Hypothalamus (tissue), 51 donors: ENCODE measurements at places on chromosomes 12 and 14.

GRCh38 chr12:48542300-48542928, 17.0 kb downstream of the OR8S1 start:
- no peak for DNase-seq

DNA sequence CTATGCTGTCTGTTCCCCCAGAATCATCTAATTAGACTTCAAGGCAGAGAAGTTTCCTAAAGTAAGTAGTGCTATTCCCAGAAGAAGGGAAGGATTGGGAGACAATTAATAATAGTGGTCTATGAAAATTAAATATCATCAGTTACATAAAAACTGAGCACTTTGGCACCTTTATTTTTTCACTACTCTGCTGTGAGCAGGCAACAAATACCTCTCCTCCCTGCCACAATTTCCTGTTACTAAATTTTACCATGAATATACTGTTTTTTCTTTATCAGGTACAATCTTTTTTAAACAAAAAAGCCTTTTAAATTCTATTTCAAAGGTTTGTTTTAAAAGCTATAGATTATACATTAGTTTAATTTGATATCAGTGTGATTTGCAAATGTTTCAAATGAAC, 29.4 kb upstream of the KRAS start:
- DNase-seq, result no peak

GRCh38 chr12:65856521-65856920, 32.2 kb downstream of the HMGA2 start:
- no peak for DNase-seq

DNA sequence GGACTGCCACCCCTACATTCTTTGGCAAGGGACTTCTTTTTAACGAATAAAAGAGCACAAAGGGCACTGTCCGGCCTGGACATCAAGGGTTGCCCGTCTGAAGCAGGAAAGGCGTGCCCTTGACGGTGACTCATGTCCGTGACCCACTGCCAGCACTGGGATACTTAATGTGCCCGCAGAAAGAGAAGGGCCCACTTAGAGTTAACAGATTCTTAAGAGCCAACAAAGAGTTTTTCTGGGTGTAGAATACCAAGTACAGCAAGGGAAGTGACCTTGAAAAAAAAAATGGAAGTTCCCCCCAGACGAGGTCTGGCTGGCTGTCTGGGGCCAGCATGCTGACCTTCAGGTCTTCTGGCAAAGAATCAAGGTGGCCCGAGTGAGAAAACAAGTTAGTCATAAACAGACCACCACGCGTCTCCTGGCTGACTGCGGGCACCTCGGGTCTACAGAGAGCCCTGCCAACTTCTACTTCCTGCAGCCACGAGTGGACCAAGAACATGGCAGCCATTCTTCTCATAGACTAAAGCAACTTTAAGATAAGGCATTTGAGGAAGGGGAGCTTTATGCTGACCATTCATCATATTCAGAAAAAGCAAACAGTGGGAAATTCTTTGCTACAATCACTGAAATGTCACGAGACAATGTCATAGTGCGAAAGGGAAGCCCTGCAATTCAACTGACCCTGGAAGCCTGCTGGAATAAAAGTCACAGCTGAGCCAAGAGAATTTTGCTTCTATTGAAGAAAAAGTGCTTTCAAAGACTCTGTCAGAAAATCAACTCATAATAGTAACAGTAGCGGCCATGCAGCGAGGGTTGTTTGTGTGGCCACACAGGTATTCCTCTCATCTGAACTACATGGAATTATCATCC, 10.5 kb upstream of the SELPLG start:
- DNase-seq, result peak; percentile 44

DNA sequence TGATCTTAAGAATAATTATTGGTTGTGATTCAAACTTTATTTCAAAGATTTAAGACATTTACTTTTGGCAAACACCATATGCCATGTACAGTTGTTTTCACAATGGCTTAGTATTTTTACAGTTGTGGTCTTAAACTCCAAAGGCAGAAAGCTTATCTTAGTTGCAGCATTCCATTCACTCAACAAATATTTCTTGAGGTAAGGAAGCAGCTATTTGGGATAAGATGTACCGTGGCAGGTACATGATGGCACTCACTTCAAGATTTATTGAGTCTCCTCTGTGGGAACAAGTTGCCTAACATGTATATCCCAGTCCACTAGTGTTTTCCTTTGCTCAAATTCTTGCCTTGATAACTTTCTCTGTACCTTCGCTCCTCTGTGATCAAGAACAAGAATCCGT, 8.0 kb upstream of the MON2 start:
- no peak for DNase-seq

GRCh38 chr14:104681689-104682074, 7.7 kb upstream of the INF2 start:
- no peak for DNase-seq

DNA sequence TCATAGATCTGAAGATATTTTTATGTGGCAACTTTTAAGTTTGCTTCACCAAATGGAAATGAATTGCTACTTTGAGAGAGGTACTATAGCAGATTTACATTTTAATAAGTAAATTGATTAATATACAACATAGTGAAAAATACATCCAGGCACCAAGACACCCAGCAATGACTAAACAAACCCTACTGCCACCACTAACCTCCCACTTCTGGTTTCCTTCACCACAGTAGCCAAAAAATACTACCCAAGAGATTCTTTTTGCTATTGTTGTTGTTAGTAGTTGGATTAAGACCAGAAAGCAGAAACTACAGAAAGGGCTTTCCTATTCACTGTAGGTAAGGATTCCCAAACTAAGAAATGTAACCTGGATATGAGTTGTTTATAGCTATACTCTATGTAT, 54.1 kb downstream of the COCH start:
- DNase-seq, result no peak

DNA sequence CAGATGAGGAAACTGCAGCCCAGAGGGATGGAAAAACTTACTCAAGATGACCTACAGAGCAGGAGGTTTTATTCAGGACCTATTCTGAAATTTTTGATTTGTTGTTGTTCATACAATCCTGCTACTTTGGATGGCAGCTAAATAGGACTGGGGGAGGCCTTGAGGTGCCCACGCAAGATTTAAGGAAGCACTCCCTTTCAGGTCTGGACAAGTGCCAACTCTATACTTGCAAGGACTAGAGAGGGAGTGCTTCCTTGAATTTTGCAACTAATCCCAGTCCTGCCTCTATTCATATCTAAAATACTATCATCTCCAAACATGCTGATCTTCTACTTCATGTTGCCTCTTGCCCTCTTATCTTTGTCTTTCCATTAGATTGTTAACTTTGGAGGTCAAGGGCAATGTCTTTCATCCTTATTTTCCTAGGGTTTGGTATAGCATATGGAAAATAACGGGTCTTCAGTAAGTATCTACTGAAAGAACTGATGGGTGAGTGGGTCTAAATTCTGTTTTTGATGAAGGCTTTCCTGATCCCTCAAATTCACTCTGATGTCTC, 28.6 kb upstream of the PPM1H start:
- DNase-seq, result no peak

GRCh38 chr14:96341323-96341722, 21.8 kb downstream of the ATG2B start:
- no peak for DNase-seq

DNA sequence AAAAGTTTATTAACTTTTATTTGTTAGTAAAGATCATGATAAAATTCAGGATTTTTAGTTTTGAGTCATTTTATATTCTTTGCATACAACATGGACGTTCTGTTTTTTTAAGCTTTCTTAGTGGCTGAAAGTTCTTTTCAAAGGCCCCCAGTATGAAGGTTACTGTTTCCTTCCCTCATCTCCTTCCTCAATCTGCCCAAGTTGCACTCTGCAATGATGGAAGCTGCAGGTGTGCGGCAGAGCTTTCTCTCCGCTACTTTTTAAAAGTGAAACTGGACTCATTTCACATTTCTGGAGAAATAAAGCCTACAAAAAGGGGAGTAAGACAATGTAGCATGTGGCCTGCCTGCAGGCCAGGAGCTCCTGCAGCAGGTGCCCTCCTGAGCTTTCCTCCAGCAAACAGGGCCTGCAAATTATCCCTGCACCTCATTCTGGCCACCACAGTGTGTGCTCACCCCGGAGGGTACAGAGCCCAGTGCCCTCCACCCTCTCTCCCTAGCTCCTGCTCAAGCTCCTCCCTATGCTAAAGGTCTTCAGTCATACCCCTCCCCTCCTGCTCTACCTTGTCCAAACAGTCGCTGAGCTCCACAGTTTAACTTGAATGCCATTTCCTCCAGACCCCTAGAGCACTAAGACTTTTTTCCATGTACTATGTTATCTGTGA, 78.9 kb downstream of the SETD3 start:
- DNase-seq, result no peak

DNA sequence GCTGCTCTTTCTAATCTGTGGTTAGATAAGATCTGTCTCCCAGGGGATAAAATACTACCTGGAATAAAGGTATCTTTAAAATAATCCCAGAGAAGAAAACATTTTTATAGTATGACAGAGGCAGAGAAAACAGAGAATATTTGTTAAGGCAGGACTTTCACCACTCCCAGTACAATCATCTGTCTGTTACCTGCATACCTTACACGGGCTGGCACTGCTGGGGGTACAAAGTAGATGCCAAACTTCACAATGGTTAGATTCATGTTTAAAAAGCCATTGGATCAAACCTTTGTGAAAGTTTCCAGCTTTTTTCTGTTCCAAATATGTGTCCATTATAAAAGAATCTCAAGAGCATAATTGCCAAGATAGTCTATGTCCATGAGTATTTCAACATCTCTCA, 273.6 kb upstream of the BTG1 start:
- no peak for DNase-seq

- DNase-seq, result no peak
Measured at GRCh38 chr12:49255857-49256637, 8.8 kb upstream of the TUBA1C start.

GRCh38 chr14:69002069-69002468, 23.0 kb upstream of the ACTN1 start:
- DNase-seq, result no peak

- no peak for DNase-seq
Measured at GRCh38 chr12:79058342-79058741, 193.8 kb downstream of the SYT1 start.

DNA sequence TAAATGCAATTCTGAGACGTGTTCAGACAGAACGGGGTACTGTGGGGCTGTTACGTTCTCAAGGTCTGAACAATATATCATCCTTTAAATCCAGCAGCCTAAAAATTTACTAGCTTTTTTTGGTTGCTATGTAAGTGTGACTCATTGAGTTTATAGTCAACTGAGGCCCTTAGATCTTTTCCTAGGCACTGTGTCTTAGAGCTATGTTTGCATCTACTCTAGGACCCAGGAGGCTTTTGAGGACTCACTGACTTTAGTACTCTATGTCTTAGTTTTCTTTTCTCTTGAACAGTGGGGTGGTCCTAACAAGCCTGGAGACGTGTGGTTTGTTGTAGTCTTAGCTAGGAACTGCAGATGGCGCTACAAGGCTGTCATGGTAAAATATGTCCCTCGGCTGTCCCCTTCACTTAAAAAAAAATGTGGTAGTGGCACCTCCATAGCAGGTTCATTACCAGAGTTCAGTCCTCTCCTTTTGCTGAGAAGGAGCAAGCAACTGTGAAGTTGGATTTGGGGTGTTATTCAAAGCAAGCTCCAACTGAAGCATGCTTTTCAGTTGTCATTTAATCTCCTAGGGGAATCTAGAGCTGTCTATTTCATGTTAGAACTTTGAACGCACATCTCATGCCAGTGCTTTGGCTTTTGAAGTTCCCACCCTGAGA, 8.7 kb upstream of the SPATS2 start:
- no peak for DNase-seq

GRCh38 chr12:106118-106591, 39.6 kb downstream of the IQSEC3 start:
- no peak for DNase-seq

GRCh38 chr12:82359115-82359478, 768 bp downstream of the METTL25 start:
- DNase-seq, result peak; percentile 14

DNA sequence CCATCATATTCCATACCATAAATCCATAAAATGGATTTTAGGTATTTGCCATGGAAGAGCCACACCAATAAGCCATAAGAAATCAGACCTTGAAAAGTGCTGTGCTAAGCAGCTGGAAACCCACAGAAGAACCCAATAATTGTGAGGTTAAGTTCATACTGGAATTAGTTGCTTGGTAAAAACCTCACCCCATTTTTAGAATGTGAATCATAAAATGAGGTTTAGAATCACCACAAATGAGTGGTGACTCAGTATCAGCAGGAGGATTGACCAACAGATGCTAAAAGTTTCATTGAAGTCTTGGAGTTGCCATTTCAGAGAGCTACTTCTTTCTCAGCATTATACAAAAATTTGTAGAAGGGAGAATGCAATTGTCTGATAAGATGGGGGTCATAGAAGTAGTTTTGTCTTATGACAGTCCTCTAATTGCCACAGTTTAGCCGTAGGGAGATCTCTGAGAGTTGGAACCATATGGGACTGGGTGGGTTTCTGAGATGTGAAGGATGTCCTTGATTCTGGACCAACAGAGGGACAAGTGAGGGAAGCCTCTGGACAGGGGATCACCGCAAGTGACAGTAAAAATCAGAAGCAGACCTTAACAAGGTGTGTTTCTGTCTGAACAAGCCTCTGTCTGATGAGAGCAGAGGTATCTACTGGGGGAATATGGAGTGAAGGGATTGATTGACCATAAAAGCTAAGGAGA, 1.4 kb upstream of the STON2 start:
- DNase-seq, result no peak

DNA sequence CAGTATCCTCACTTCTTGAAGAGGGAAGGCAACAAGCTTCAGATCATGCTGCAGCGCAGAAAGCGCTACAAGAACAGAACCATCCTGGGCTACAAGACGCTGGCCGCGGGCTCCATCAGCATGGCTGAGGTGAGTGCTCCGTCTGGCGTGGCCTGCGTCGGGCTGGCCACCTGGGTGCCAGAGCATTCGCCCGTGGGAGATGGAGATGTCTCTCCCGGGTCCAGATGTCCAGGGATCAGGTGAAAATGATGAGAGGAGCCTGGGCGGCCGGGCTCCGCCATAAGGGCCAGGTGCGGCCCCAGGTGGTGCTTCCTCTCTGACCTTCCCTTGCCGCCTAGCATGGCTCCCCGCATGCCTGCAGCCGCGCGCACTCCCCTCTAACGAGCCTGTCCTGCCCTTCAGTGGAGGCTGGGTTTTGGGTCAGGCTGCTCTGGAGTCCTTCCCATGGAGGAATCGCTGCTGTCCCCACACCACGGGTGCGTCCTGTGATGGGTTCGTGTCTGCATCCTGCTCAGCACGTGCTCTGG, 40.6 kb downstream of the PACS2 start:
- DNase-seq, result no peak

- DNase-seq, result no peak
Measured at GRCh38 chr12:100189636-100190394, 10.8 kb upstream of the ACTR6 start.

DNA sequence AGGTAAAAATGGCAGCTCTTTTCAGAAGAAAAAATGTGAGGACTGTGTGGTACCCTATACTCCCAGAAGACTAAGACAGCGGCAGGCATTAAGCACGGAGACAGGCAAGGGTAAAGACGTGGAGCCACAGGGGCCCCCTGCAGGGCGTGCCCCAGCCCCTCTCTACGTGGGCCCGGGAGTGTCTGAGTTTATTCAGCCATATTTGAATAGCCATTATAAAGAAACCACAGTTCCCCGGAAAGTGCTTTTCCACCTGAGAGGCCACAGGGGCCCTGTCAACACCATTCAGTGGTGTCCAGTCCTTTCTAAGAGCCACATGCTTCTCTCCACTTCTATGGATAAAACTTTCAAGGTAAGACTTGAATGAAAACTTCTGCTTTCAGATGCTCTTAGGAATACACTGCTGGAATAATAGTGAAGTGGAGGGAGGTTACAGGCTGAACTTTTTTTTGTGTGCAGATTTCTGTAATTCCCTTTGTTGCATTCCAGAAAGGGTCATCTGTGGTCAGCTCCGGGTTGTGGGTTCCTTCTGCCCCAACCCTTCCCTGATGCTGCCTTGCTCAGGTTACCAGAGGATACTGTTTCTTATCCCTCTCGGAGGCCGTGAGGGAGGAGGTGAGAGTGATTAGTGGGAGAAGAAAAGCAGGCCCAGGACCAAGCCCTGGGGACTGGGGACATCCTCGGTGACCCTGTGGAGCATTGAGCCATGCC, 58.4 kb downstream of the SLC25A47 start:
- no peak for DNase-seq
